ENCODE measurements at places on chromosomes 2 and 18.

GRCh38 chr18:69002233-69002632 is 204.4 kb downstream of the CCDC102B start:
- no peak for DNase-seq

DNA sequence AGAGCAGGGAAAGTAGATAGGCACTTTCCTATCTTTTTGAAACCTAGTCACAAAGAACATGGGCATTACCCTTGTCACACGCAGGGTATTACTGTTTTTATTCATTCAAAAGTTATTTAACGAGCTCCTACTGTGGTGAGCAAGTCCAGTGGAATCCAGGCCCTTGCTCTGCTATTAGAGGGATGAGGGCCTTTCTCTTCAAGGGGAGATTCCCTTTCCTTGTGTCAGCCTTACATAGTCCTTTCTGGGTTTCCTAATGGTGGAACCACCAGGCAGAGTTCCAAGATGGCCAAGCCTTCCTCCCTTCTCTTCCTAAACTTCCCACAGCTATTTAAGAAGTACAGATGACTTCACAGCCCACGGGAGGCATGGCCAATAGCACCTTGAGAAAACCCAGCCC is 64.6 kb downstream of the SPTBN1 start:
- no peak for DNase-seq

DNA sequence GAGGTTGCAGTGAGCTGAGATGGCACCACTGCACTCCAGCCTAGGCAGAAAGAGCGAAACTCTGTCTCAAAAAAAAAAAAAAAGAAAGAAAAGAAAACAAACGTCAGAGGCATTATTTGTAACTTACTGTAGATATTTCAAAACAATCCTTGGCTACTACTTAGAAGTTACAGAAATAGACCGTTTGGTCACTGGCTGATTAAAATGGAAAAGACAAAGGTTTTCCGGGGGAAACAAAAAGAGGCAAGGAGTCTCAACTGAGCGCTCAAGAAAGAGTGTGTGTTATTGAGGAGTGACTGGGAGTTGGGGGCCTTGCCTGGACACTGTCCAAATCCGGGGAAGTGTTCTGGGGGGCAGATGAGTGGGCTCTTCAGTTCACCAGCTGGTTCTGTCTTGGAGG is 47.6 kb downstream of the TEX44 start:
- DNase-seq = no peak

DNA sequence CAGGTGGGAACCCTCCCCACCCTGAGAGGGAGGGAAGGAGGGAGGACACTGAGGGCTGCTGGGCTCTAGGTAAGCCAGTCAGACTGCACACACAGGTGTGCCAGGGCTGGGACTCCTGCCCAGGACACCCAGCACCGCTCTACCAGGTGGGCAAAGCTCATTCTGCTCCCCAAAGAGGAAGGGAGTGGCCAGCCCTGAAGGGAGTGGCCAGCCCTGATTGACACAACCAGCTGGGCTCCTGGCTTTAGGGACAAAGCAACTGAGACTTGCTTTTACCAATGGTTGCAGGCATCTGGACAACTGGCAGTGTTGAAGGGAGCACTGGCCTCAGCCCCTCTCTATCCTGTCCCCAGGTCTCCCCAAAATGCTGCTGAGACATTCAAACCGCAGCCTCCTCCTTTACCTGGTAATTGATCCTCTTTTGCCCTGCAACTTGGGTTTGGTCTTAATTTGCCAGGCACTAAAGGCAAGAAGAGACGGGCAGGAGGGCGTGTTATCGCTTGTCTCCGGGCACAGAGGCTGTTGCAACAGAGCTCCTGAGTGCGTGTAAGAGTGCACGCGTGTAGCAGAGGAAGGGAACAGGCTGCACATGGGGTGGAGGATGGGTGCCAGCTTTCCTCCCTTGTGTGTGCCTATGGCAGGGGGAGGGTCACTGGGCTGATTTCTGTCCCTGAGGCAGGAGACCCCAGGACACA is 14.5 kb upstream of the FOSL2 start:
- peak; percentile 4 for DNase-seq

DNA sequence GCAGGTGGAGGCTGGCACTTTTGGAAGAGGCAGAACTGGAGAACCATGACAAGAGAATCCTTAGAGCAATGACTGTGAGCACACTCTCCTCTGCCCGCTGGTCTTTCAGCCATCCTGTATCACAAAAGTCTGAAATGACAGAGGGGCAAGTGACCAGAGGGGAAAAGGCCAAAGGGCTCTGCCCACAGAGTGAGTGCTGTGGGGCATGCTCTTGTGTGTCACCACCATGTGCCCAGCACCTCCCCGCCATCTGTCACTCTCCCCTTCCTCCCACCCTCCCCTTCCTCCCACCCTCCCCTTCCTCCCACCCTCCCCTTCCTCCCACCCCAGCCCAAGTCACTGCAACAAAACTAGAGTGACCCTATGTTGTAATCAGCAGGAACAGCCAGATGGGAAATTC is 31.9 kb downstream of the DAW1 start:
- no peak for DNase-seq

DNA sequence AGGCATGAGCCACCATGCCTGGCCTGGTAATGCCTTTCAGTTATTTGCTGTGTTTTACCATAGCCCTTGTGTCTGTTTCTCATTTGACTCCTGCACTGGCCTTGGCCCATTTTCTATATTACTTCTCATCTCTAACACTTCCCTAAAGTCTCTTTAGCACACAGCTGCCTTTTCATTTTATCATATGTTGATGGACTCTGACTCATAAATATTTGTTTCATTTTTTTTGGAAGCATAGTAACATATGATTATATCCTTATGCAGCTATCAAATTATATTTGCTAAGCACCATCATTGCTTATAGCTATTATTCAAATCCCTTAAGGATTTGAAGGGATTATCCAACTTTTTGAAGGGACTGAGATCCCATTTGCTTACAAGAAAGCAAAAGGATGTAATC is 320.3 kb downstream of the GPD2 start:
- DNase-seq = no peak

GRCh38 chr18:37394610-37394965 is 171.0 kb downstream of the CELF4 start:
- DNase-seq = no peak

- DNase-seq = no peak
Observed at GRCh38 chr2:172900871-172901270, 165.2 kb downstream of the RAPGEF4 start.

- no peak for DNase-seq
Observed at GRCh38 chr2:33498291-33498956, 22.0 kb downstream of the RASGRP3 start.

- DNase-seq = no peak
Observed at GRCh38 chr2:120265006-120265405, 12.4 kb downstream of the RALB start.

DNA sequence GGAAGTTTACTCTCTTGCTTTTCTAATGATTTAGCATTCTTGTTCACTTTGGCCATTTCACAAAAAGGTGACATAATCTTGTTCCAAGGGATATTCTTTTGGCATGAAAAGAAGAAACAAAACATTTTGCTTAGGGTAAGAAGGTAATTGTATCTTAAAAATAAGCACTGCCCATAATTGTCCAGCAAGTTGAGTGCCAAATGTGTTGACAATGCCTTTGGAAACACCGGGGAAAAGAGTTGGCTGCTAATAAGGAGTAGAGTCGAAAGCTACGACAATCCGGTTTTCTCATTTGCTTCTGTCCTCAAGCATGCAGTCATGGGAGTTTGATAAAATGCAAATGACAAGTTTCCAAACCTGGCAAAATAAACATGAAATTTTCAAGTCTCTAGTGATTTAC is 27.3 kb downstream of the ITGAV start:
- DNase-seq = no peak

GRCh38 chr2:181810823-181811695 is 80.5 kb upstream of the ITPRID2 start:
- DNase-seq = peak; percentile 42

- no peak for DNase-seq
Observed at GRCh38 chr2:102356381-102356712, 751 bp downstream of the IL18R1 start.

GRCh38 chr2:113211226-113212105 is 37.7 kb downstream of the PSD4 start:
- DNase-seq = no peak

DNA sequence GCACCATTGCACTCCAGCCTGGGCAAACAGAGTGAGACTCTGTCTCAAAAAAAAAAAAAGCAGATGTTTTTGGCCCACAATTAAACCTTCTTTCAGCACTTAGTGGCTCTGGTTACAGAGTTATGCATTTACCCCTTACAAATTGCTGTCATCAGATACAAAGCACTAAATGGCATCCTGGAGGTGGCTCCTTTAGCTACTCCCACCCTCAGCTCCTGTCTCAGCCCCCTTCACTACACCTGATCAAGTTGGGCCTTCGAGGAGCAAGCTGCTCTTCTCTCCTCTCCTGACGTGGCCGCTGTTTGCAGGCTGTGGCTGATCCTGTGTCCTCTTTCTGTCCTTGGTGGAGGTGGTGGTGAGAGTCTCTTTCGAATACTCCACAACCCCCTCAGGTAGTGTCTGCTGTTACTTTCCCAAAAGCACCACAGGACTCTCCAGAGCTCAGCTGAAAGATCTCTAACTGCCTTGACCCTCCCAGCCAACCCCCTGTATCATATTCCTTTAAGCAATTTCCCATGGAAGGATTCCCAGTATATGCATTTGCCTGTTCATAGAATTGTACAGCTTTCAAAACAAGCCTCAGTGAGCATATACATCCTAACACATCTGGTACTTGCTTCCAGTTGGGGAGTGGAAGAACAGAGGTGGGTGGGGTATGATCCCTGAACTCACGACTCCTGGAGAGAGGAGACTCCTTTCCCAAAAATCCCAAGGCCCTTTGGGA is 285.9 kb downstream of the CLIP4 start:
- DNase-seq = no peak

- DNase-seq = no peak
Observed at GRCh38 chr2:183408562-183408961, 284.3 kb downstream of the NUP35 start.

DNA sequence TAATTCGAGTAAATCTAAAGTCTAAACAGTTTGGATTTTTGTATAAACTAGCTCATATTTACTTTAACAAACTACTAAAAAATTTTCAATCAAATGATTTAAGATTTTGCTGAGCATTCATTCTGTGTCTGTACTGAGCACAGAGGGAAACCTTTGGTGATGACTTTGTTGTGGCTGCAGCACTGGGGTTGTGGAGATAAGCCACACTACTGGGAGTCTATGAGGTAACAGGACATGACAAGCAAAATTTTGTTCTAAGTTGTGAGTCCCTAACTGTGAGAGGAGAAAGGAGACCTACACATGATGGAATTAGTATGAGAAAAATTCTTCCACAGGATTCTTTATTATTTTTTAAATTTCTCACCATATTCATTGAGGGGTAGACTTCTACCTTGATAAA is 933.7 kb upstream of the LRATD1 start:
- DNase-seq = no peak

GRCh38 chr2:187013058-187013457 is 164.1 kb upstream of the ZSWIM2 start:
- no peak for DNase-seq

DNA sequence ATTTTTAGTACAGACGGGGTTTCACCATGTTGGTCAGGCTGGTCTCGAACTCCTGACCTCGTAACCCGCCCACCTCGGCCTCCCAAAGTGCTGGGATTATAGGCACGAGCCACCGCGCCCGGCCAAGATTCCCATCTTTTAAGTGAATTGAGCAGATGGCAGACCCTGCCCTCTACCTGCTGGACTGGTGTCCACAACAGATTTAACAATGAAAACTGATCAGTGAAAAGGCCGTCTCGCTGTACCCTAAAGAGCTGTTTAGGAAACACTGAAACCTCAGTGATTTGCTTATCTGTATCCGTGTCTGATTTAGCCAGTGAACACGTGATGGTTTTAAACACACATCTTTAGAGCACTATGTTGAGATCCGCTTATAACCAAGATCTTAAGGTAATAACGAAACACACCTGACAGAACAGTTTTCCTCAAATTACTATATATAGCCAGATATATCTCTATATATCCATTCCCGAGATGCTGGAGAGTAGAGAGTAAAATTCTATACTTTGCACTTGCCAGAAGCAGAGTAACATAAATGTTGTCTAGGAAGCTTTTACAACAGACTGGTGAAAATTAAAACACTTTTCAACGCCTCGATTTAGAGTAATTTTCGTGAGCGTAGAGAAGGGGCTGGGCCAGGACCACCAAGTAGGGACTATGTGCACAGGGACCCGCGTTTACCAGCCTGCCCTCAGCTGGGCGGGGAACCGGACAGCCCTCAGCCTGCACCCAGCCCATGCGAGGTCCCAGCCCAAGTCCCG is 594 bp downstream of the FAM161A start:
- DNase-seq = peak; percentile 86
